ENCODE measurements at places on chromosomes 1 and 21. TPM values are rescaled to one million over a fixed set of nuclear protein-coding genes. Genes with fewer than 3 reads are reported as not detected.

DNA sequence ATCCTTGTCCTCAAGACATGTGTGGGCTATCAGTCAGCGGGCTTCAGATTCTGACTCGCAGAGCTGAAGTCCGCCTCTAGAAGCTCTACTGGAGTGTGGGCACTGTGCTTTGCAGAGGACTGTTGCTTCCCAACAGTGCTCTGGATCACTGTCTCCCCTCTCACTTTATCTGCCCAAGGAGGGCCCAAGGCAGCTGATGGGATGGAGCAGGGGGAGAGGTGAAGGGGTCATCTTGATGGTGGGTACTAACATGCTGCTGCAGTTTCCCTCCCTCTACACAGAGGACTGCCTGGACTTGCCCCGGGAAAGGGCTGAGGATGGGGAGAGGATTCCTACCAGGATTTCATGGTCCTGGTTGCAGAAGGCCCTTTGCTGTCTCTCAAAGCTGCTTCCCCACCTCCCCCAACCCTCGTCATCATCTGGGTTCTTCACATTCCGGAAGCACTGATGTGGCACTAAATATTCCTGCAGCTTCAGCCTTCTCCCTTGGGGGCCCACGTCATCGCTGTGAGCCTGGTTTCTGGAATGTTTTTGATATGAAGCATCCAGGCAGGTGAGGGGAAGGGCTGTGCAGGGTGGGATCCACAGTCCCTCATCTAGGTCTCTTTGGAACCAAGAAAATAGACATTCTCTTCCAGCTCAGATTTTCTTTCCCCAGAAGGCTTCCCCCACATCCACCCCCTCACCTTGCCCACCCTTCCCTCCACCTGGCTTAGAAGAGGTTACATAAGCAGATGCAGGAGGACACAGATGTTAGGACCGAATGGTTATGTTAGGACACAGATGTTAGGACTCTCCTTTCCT is 23.2 kb downstream of the NUAK2 start:
- H3K4me3 ChIP-seq, result no peak overlapping the region
- DNase-seq, result no peak
- peaks cover 48% of the 10 kb centered on the region for H3K4me1 ChIP-seq
- H3K36me3 ChIP-seq, result peaks cover 9% of the 10 kb centered on the region

GRCh38 chr21:46171996-46172862 is 12.0 kb downstream of the SPATC1L start:
- DNase-seq, result no peak
- no peak overlapping the region for H3K4me3 ChIP-seq
- H3K36me3 ChIP-seq, result peaks cover 2% of the 10 kb centered on the region
- no peak overlapping the region for H3K27ac ChIP-seq
- H3K27me3 ChIP-seq, result peaks cover 7% of the 10 kb centered on the region

The RGS4 gene
- not detected for total RNA-seq

The OR2AK2 gene
- total RNA-seq, result not detected
